NCI-H1092 treated with DMSO at 0.1 percent for 48 hours (cell line): ENCODE measurements at places on chromosomes 4 and X.

DNA sequence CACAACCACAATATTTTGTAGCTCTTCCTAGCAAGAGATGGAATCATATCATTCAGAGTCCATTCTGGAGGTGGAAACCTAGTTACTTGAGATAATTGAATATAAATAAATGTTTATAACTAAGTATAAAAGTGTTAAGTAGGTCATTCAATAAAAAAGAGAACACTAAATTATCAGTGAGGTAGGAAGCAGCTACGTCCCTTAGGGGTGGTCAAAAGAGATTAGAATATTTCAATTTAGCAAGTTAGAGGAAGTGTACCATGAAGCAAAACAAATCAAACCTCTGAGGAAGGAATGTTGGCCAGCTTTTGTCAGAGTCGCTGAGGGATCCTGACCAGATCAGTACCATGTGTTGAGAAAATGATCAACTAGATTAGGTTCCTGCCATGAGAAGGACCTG is 38.0 kb downstream of the GK2 start:
- no peak for DNase-seq

DNA sequence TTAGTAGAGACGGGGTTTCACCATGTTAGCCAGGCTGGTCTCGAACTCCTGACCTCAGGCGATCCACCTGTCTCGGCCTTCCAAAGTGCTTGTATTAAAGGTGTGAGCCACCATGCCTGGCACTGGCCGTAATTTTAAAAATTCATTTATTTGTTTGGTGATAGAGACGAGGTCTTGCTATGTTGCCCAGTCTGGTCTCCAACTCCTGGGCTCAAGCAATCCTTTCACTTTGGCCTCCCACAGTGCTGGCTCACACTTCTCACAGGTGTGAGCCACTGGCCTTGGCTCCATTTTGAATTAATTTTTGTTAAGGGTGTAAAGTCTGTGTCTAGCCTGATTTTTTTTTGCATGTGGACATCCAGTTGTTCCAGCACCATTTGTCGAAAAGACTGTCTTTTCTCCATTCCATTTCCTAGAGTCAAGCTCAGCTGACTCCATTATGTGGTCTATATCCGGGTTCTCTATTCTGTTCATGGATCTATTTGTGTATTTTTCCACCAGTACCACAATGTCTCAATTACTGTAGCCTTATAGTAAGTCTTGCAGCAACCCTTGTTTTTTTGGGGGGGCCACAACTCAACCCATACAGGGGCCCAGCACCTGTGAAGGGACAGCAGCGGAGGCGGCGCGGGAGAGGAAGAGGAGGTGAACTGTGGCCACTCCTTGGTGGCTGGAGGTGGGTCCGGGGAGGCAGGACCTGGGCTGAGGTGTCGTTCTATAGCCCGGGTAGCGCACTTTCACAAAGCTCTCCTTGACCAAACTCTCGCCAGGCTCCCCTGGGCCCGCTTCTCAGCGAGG is 1.5 kb upstream of the NSD2 start:
- DNase-seq = peak; percentile 29

GRCh38 chr4:165828928-165829327 is 44.1 kb upstream of the TLL1 start:
- DNase-seq = no peak

DNA sequence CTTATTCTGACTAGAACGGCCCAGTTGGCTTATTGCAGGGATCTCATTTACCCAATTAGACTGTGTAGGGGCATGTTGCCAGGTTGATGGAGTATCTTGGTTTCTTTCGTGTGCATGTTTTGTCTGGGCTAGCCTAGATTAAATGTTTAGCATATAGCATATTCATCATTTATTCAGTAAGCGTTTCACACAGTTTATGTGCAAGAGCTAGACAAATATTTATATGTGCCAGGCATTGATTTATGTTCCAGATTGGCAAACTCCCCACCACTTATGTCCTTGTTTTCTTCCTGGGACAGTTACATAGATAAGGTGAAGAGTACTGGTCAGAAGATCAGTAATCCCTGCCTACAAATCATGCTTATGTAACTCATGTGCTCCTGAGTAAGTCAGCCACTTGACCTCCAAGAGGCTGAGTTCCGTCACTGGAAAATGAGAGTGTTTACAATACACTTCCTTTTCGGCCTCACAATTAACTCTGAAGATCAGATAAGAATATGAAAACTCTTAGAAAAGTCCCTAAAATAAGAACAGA is 57.2 kb downstream of the RUFY3 start:
- no peak for DNase-seq

DNA sequence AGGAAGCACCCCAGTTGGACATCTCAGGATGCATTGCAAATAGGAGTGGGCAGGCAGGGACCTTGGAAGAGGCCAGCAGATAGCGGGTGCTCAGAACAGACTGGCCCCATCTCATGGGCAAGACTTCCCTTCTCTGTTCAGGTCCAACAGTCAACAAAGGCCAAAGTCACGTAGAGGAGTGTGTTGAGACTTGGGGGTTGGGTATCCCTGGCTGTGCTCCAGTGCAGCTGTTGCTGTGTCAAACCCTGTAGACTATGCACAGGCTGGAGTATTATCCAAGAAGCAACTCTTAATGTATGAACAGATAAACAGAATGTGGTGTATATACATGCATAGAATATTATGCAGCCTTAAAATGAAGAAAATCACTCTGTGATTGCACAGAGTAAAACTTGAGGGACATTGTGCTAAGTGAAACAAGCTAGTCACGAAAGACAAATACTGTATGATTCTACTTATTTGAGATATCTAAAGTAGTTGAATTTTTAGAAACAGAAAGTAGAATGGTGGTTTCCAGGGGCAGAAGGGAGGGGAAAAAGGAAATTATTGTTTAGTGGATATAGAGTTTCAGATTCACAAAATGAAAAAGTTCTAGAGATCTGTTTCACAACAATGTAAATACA is 192.1 kb upstream of the LCORL start:
- no peak for DNase-seq
